Putamen (tissue), 1 donor: ENCODE measurements at places on chromosomes 7 and 10.

DNA sequence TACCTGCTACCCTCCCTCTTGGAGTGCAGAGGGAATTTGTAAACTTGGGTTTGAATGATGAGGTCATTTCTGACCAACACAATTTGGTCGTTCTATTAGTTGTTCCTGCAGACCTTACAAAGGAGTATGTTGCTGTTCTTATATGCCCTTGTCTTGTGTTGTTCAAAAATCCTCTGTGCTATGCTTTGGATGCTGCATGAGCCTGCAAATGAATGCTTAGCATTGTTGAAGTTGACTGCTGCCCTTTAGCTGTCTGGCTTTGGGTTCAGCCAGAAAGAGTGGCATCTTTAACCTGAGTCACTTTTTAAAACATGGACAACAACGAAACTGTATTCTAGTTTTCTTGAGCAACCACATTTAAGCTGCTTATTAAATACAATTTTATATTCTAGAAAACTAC, 80.3 kb downstream of the SND1 start:
- DNase-seq: no peak

GRCh38 chr10:51176976-51177695, 102.8 kb downstream of the PRKG1 start:
- DNase-seq: no peak

GRCh38 chr10:61169294-61169693, 225.3 kb upstream of the RHOBTB1 start:
- DNase-seq: no peak

GRCh38 chr10:79243181-79244067, 103.8 kb upstream of the PPIF start:
- peak; percentile 75 for DNase-seq

GRCh38 chr7:85111761-85112160, 75.1 kb downstream of the SEMA3D start:
- DNase-seq: no peak

- DNase-seq: no peak
These were observed 248.6 kb upstream of the KLF14 start for GRCh38 chr7:130982651-130983050.

GRCh38 chr7:158362912-158363905, 224.4 kb downstream of the PTPRN2 start:
- no peak for DNase-seq

GRCh38 chr7:84060760-84061261, 133.8 kb downstream of the SEMA3A start:
- no peak for DNase-seq

- DNase-seq: no peak
These were observed 293.7 kb downstream of the BBS9 start for GRCh38 chr7:33422825-33423645.

GRCh38 chr7:138875794-138876193, 77.8 kb upstream of the ATP6V0A4 start:
- no peak for DNase-seq

DNA sequence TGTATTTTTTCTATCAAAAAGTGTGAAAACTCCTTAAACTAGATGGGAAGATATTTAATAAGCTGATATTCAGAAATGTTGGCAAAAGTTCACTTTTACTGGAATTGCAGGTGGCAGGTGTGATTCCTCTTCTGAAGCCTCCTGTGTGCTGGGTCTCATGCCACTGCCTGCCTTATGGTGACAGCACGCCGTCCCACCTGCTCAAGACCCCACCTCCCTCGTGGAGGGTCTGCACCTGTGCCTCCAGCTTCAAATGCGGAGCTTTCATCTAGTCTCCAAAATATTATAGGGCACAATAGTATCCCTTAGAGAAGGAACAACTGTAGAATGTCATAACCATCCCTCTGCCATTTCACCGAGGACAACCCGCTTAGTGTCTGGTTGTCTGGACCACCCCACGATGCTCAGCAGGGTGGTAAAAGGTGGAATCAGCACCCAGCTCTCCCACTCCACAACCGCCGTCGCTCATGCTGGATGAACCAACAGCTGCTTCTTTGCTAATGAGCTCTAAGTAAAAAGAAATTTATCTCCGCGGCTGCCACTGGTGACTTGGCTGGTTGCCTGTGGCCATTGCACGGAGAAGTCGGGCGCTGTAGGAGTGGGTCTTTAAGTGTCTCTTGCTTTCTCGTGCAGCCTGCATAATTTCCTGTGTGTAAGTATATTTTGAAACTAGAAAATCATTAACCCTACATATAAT, 119.3 kb upstream of the TCERG1L start:
- no peak for DNase-seq

GRCh38 chr10:53135213-53135896, 362.8 kb upstream of the MBL2 start:
- no peak for DNase-seq

GRCh38 chr7:22677680-22678079, 49.3 kb upstream of the IL6 start:
- no peak for DNase-seq

DNA sequence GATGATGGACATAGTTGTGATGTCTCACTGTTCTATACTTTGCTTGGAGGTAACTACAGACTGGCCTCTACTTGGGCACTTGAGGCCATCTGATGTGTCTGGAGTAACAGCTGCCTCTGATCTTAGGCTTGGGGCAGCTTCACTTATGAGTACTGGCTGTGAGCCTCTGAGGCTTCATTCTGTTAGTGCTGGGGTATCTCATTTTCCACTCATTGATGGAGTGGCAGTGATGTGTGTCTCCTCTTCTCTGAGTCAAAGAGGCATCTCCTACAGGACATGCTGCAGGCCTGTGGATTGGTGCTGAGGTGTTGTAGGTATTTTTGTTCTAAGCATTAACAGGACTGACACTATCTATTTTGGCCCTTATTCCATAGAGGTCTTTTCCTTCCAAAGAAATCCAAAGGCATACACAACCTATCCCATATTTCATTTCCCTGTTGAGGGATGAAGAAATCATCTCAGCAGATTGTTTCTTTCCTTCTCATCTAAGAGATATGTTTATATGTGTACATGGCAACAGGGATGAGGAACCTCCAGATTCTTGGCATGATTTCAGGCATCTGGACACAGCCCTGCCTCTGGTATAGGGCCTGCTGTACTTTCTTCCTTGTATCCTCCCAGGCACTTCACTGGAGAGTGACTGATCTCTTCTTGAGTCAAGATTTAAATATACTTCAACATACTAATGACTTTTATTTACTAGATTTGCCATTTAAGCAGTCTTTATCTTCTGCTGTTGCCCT, 65.7 kb upstream of the NOBOX start:
- no peak for DNase-seq

DNA sequence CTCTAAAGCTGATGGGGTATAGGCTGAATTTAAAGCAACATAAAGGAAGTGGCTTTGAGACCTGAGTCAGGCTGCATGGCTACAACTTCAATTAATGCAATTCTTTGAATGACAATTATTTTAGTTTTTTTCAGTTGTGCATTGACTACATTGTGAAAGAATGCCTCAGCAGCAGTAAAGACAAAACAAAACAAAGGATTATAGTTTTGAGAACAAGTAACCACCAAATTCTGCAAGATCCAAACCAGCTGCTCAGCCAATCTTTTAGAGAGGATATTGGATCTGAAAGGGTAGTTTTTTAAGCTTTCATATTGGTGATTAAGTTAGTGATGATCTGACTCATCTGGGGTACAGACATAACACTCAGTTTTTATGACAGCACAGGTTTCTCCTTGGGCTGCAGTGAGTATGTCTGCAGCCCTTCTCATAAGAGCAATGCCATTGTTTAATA, 40.6 kb upstream of the ABCA13 start:
- DNase-seq: no peak

- DNase-seq: no peak
These were observed 147.3 kb upstream of the PLXNA4 start for GRCh38 chr7:132723506-132724081.

GRCh38 chr10:122173766-122174435, 97.2 kb upstream of the BTBD16 start:
- no peak for DNase-seq

DNA sequence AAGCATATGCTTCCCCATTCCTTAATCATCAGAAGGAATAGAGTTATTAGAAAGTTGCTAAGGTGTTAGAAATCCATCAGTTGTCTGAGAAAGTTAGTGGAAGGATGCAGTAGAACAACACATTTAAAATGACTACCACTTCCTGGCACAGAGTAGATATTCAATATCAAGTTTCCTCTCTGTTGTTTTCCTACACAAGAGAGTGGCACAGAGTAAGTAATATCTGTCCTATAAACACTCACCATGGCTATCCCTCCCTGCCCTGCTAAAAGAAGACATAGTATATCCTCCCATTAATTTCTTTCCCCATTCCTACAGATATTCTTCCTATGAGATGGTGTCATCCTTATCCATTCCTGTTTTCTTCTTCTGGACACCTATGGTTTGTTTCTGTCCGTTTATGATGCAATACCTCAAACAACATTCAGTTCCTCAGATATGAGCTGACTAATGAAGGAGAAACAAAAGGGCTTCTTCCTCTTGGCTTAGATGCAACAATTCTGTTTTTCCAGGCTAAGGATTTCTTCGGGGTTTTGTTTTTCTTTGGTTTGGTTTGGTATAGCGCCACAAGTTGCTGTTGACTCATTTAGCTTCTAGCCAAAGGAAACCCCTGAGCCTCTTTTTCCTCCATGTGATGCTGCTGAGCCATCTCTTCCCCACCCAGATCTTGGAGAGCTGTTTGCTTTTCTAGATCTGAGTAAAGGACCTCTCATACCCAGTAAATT, 32.9 kb upstream of the BPGM start:
- no peak for DNase-seq

- DNase-seq: no peak
These were observed 3.1 kb downstream of the PARD3 start for GRCh38 chr10:34811968-34812514.

DNA sequence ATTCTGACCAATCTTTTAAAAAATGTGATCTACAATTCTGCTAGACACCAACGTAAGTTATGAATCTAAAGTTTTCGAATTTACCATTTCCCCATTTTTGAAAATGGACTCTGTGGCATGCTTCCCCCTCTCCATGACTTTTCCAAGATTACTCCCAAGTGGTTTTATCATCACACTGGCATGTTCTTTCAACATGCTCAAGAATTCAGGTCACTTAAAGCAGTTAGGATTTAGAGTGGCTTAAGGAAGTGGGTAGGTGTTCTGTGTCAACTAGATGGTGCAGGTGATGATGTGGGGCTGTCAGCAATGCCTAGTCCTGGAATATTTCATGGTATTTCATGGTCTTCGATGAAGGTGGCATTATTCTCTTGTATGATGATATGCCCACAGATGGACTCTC, 164.0 kb upstream of the ASAH2 start:
- DNase-seq: no peak

DNA sequence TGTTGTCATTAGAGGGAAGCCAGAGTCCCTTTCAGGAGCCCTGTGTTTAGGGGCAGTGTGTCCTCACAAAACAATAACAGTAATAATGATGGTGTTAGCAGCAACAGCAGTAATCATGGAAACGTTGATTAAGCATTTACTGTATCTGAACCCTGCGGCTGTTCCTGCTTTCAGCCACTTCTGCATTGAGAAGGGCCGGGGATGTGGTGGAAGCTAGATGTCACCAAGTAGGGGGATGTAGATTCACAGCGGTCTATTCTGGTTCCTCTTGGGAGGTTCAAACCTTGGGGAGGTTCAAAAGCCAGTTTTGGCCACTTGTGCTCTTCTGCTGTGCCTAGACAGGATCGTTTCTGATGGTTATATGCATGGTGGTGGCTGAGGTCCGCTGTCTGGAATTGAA, 44.8 kb downstream of the PRPF18 start:
- peak; percentile 29 for DNase-seq

DNA sequence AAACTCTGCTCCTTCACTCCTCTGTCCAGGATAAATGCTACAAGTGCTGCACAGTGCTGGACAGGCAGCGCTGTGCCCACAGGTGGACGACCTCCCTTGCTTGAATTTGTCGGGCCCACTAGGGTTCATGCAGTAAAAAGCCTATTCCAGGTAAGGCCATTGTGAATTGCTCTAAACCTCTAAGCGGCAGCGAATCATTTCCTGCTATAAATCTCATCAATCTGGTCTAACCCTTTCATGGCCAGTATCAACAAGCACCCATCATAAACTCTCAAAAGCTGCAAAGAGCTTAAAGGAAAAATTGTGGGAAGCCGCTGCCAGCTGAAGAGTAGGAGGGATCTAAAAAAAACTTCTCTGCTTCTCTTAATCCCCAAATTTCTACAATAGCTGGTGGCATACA, 134.2 kb downstream of the SLC25A13 start:
- DNase-seq: no peak

- DNase-seq: no peak
These were observed 4.0 kb upstream of the TMEM236 start for GRCh38 chr10:17747883-17748550.

DNA sequence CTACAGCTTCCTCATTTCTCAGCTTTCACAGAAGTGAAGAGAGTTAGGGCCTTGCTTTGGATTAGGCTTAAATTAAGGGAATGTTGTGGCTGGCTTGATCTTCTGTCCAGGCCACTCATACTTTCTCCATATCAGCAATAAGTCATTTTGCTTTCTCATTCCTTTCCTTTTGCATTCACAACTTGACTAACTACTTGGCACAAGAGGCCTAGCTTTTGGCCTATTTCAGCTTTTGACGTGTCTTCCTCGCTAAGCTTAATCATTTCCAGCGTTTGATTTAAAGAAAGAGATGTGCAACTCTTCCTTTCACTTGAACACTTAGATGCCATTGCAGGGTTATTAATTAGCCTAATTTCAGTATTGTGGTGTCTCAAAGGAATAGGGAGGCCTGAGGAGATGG, 712.0 kb downstream of the INHBA start:
- no peak for DNase-seq

DNA sequence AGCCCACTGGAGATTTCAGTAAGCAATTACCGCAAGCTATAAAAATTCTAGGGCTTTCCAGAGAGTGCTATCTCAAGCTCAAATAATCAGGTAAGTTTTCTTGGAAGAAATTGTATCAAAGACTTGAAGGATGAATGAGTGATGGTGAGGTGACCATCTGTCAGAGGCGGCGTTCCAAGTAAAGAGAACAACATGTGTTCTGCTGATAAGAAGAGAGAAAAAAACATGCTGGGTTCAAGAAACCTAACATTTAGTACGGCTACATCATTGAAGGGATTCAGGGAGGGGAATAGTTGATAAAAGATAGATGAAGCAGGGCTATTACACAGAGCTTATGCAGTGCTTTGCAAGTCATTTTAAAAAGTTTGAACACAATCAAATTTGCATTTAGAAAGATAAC, 100.7 kb downstream of the GNAI1 start:
- no peak for DNase-seq

GRCh38 chr10:113753020-113753692, 1.7 kb downstream of the PLEKHS1 start:
- DNase-seq: no peak

- no peak for DNase-seq
These were observed 609.4 kb upstream of the C7orf33 start for GRCh38 chr7:147980826-147981813.
